ENCODE measurements at places on chromosomes 1 and 21.

- DNase-seq, result no peak
These were observed 109.8 kb downstream of the OSBPL9 start for GRCh38 chr1:51726544-51727225.

DNA sequence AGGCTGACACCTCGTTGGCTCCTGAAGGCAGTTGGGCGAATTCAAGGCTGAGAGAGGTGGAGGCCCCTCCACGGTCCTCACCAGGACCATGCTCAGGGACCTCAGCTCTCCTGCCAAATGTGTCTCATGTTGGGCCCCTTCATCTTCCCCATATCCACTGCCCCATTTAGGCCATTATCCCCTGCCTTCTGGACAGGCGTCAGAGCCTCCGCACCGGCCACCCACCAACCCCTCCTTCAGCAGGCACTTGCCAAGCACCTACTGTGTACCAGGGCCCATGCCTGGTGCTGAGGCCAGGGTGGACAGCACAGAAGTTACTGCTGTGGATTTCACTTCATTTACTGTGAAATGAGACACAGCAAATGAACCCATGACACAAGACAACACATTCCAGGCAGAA, 325.8 kb downstream of the MATN1 start:
- no peak for DNase-seq

- no peak for DNase-seq
These were observed 4.2 kb downstream of the SPATA46 start for GRCh38 chr1:162372159-162373071.

DNA sequence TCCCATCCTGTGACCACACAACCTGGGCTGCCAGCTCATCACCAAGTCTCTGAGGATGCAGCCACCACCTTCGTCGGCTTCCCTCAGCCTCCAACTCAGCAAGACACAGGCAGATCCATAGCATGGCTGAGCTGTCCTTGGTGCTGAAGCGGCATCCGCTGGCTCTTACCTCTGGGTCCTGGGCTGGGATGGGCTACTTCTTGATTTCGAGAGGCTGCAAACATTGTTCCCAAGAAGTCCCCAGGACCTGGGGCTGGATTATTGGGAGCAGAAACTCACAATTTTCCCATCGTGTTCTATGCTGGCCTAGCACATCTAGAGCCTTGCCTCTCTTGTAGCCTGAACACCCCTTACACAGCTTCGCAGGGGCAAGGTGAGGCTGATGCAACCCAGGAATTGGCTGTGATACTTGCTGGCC, 24.9 kb upstream of the C1QA start:
- DNase-seq, result no peak

GRCh38 chr1:211511947-211512346, 20.0 kb upstream of the RD3 start:
- DNase-seq, result no peak

Data from caudate nucleus (tissue), 63 donors.